ENCODE measurements at places on chromosomes 2 and 18.

DNA sequence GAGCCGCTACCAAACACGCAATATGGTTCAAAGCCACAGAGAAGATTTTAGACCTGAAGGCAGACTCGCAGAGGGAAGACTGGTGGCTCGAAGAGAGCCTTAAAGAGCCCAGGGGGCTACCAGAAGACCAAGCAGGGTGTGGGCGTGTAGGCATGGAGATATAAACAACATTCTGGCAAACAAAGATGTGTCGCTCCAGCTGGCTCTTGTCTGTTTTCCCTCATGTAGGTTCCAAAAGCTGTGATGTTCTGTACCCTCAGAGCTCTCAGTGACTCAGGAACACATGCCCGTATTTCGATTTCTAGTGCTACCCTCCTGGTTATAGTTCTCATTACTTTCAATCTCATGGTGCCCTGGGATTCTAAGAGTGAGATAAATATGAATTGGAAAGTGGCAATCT lies 44.5 kb downstream of the DOCK10 start:
- DNase-seq, result no peak

- DNase-seq, result no peak
These were observed 553.8 kb downstream of the EPHA4 start for GRCh38 chr2:221018262-221018661.

- DNase-seq, result no peak
These were observed 298.9 kb downstream of the TCF4 start for GRCh38 chr18:55289048-55289447.

DNA sequence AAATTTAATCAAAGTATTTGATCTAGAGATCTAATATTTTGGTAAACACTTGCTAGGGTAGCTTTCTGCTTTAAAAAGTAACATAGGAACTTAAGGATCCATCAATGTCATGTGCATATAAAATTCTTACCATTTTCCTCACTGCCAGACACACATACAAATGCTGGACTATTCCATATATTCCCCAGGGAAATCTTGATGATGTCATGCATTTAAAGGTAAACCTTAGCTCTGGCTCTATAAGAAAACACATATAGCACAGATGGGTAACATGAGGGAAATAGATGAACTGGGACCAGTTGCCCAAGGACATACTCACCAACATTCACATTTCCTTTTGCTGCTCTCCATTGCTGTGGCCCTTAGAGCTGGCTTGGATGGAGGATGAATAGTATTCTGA lies 79.1 kb upstream of the FMNL2 start:
- no peak for DNase-seq

DNA sequence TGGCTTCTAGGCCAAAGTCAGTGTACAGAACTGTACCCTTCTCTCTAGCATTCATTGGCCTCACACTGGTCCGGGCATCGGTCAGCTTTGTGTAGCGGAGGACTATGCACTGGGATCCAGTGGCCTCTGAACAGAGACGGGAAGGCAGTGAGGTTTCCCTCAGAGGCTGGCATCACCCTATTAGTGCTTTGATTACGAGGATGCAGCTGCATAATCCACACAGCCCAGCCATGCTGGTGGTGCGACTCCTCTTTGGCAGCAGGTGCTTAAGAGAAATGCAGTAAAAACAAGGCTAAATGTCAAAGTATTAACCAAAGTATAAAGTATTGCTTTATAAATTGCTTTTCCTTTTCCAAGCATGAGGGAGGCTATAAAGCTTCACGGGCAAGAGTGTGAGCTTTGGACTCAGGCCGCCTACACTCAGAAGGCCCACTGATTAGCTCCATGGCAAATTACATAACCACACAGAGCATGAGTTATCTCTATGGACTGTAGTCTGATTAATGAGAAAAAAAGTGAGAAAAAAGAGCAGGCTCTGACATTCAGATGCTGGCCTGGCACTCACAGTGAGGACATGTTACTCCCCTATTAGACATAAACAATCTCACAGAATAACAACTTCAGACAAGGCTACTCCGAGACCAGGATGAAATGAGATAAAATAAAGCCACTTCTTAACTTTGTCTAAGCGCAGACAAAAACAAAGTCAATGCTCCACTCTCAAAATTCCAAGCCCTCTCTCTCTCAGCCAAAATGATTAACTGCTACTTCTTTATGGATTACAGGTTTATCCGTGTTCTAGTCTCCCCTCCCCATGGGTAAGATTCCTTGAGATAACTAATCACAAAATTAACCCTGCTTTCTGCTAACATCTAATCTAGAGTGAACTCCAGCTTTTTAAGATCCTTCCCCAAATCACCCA lies 6.4 kb upstream of the CRYGC start:
- no peak for DNase-seq

DNA sequence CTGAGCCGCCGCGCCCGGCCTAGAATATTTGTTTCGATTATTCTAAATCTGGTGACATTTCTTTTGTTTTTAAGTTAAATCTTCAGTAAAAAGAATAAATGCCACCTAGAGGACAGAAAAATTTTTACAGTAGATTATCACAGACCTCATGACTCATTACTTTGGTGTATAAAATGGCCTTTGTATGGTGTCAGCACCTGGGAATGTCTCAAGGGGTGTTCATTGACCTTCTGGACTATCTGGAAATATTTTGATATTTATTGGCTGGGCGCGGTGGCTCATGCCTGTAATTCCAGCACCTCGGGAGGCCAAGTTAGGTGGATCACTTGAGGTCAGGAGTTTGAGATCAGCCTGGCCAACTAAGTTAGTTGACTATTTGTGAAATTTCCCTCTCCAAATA lies 30.3 kb upstream of the SLC30A6 start:
- DNase-seq, result no peak

- DNase-seq, result no peak
These were observed 80.8 kb downstream of the TWIST2 start for GRCh38 chr2:238928520-238929241.

GRCh38 chr2:113185664-113186432 lies 12.1 kb downstream of the PSD4 start:
- no peak for DNase-seq

DNA sequence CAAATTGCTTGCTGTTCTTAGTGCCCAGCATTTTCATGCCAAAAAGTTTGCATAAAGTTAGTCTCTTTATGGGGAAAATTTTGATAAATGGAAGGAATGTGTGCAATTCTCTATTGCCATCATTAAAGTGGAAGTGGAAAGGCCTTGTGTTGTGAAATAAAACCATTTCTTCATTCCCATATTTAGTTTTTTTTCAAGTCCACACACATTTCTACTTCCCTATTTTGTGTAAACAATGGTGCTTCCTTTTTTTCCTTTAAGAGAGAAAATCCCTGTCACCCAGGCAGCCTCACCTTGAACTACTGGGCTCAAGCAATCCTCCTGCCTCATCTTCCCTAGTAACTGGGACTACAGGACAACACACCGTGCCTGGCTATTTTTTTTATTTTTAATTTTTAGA lies 42.3 kb upstream of the NCOA1 start:
- DNase-seq, result no peak

GRCh38 chr2:234996941-234997270 lies 45.1 kb downstream of the SH3BP4 start:
- DNase-seq, result no peak

- DNase-seq, result no peak
These were observed 33.8 kb downstream of the HS6ST1 start for GRCh38 chr2:128284841-128285240.

- peak; percentile 87 for DNase-seq
These were observed 2.4 kb upstream of the DTNA start for GRCh38 chr18:34707670-34708069.

DNA sequence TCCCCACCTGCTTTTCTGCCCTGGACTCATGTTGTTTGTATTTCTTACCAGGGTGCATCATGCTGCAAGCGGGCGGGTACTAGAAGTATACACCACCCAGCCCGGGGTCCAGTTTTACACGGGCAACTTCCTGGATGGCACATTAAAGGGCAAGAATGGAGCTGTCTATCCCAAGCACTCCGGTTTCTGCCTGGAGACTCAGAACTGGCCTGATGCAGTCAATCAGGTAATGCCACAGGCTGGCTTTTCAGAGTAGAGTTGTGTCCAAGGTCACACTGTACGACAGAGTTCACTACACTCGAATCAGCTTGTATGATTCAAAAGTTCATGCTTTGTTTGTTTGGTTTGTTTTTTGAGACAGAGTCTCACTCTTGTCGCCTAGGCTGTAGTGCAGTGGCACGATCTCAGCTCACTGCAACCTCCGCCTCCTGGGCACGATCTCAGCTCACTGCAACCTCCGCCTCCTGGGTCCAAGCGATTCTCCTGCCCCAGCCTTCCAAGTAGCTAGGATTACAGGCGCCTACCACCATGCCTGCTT lies 19.4 kb downstream of the SRSF7 start:
- no peak for DNase-seq

DNA sequence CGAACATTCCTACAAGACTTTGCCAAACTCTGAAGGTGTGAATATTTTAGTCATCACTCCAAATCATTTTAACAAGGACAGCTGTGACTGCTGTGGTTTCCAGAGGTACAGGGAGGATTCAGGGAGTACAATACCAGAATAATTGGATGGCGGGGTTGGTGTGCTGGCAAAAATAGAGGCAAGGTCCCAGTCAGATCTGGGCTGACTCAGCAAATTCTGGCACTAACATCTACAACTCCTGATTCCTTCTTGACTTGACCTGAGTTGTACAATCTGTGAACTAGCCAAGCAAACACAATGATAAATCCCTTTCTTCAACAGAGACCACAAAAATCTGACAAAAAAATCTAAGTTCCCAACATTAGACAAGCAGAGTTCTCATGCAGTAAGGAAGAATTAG lies 40.4 kb downstream of the RMP24 start:
- no peak for DNase-seq

- DNase-seq, result no peak
These were observed 246.1 kb downstream of the DYSF start for GRCh38 chr2:71699428-71699827.

GRCh38 chr2:134301099-134301927 lies 47.4 kb downstream of the MGAT5 start:
- no peak for DNase-seq

GRCh38 chr2:201419057-201419635 lies 32.1 kb downstream of the TRAK2 start:
- no peak for DNase-seq
